Left ventricle myocardium inferior (tissue), 1 donor: ENCODE measurements at places on chromosomes 5 and 9. TPM values are rescaled to one million over a fixed set of nuclear protein-coding genes. Genes with fewer than 3 reads are reported as not detected.

Gene NOTCH1
- total RNA-seq, result 17.6 TPM

Gene PCA3
- total RNA-seq, result not detected

Gene SHOC1
- total RNA-seq, result not detected

Gene TPM2
- total RNA-seq, result 1,070 TPM

Gene SPINK13
- not detected for total RNA-seq

Gene PPP3R2
- not detected for total RNA-seq

DNA sequence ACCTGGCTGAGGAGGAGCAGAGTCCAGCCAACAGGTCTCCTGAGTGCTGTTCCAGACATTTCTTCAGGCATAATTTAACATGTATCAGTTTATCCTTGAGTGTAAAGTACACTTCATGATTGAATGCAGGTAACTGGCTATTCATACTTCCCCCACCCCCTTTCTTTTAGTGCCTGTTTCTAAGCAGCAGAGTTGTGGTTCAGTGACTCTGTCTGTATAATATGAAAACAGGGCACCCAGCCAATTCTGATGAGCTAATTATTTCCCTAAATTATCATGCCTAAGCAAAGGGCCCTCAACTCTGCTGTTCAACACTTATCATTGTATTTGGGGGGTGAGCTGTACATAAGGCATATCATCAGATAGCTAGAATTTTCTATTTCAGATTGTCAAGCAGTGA lies 51.9 kb upstream of the ZSWIM6 start:
- H3K4me1 ChIP-seq, result peaks cover 12% of the 10 kb centered on the region
- no peak overlapping the region for H3K27ac ChIP-seq
- no peak for DNase-seq
- H3K4me3 ChIP-seq, result no peak overlapping the region
- no peaks in the 10 kb centered on the region for H3K36me3 ChIP-seq

DNA sequence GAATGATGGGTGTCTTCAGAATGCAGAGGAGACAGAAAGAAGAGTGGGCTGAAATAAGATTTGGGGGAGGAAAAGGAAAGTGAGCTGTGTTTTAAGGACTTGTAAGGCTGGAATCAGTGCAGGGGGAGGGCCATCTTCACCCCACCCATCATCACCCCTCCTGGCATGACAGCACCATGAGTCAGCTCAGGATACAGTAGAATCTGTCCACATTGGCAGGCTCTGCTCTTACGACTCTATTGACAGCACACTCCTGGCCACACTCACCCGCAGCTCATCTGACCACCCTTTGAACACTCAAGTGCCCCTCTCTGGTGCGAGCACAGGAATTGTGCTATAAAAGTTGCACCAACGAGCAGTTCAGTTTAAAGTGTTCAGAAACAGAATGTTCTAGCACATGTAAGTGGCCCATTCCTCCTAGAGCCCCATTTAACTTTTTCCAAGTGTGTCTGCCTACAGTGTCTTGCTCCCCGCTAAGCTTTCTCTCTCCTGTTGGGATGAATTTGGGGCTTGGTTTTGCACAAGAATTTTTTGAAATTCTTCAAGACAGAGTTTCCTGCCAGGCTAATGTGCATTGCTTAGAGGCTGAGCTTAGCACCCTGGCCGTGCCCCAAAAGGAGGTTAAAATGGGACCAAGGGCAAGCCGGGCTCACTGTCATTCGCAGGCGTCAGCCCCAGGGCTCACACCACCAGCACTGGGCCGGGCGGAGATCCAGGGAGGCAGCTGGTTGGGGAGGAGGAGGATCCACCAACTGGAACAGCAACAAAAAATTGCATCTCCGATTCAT lies 12.0 kb downstream of the ADRA1B start:
- H3K27me3 ChIP-seq, result peaks cover 4% of the 10 kb centered on the region
- H3K36me3 ChIP-seq, result no peaks in the 10 kb centered on the region
- H3K27ac ChIP-seq, result peak overlapping the region; percentile 79
- DNase-seq, result peak; percentile 68

DNA sequence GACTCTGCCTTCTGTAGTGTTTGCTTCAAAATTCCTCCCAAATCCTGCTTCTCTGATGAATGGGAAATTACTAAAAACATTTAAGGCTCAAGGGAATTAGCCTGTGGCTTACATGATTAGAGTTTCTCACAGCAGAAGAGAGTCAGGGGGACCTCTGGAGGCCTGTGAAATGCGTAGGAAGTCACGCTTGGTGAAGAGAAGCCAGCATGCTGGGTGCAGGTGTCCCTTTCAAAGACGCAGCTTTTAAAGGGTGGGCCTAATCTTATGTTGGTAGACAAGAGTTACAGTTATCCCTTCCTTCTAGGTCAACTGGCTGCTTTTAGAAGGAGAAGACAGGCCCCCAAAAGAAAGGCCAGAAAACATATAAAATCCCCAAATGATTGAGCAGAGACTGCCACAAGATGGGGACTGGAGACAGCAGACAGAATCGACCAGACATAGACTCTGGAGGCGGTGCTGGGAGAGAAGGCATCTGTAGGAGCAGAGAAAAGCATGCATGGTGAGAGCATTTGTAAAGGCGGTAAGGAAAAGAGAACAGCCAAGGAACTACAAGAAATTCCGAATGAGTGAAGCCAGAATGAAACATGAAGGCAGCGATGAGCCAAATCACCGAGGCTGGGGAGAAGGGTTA lies 42.3 kb downstream of the B4GALT1 start:
- no peak overlapping the region for H3K4me3 ChIP-seq
- H3K4me1 ChIP-seq, result peaks cover 65% of the 10 kb centered on the region
- H3K27ac ChIP-seq, result peak overlapping the region; percentile 33
- no peak for DNase-seq

GRCh38 chr5:164009621-164010020 lies 504.2 kb downstream of the MAT2B start:
- DNase-seq, result no peak
- peaks cover 9% of the 10 kb centered on the region for H3K27me3 ChIP-seq

GRCh38 chr9:97853056-97853843 lies at the start of gene FOXE1:
FOXE1 (plus strand) TSS chr9:97853226; CDS start chr9:97853915, 689 bp downstream.
- no peaks in the 10 kb centered on the region for H3K36me3 ChIP-seq
- H3K4me3 ChIP-seq, result peak within 1 kb of the TSS; percentile 59
- DNase-seq, result no peak
- H3K27ac ChIP-seq, result no peak within 1 kb of the TSS

- H3K4me1 ChIP-seq, result no peaks in the 10 kb centered on the region
- no peaks in the 10 kb centered on the region for H3K27me3 ChIP-seq
- H3K4me3 ChIP-seq, result no peak overlapping the region
- DNase-seq, result no peak
- H3K36me3 ChIP-seq, result no peaks in the 10 kb centered on the region
These were observed 151.7 kb downstream of the SNX18 start for GRCh38 chr5:54669285-54669684.

DNA sequence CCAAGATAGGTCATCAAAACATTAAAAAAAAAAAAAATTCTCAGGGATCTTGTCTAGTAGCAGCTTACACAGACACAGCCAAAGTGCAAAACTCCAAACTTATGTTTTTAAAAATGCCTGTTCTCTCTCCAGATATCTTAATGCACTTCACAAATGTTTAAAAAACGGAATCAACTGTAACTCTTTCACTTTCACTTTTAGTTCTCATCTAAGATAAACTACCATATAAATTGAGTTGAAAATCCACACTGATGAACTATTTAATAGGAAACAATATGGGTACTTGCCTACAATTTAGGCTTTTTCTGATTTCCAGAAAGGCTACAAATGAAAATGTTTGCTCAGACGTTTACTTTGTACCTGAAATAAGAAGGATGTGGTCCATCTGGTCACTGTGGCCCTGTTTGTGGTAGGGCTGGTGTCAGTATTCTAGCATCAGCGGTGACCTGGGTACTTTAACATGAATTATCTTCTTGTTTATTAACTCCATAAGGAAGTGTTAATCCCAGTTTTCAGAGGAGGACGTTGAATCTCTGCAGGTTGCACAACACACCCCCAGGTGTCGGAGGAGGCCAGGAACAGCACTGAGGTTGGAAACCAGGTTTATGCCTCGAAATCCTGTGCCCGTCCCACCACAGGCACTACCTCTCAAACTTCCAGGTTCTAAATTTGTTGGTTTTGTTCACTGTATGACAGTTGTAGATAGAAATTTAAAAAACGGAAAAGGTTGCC lies 13.3 kb upstream of the LPCAT1 start:
- H3K4me1 ChIP-seq, result peaks cover 5% of the 10 kb centered on the region
- peak overlapping the region; percentile 44 for H3K4me3 ChIP-seq
- no peak overlapping the region for H3K27ac ChIP-seq
- DNase-seq, result no peak

DNA sequence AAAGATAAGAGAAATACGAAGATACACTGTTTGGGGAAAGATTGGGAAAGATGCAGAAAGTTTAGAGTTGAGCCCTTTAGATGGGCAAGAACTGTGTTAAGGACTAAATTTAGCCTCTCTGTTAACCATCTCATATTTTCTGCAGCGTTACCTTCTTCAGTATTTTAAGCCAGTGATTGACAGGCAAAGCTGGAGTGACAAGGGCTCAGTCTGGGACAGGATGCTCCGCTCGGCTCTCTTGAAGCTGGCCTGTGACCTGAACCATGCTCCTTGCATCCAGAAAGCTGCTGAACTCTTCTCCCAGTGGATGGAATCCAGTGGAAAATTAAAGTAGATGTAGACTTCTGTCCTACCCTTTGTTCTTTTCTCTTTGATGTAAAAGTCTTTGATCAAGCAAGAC lies 26.4 kb upstream of the LNPEP start:
- no peaks in the 10 kb centered on the region for H3K4me1 ChIP-seq
- H3K27ac ChIP-seq, result no peak overlapping the region
- peaks cover 35% of the 10 kb centered on the region for H3K36me3 ChIP-seq
- H3K27me3 ChIP-seq, result no peaks in the 10 kb centered on the region
- DNase-seq, result no peak
- H3K4me3 ChIP-seq, result no peak overlapping the region

- H3K27me3 ChIP-seq, result no peaks in the 10 kb centered on the region
- no peaks in the 10 kb centered on the region for H3K36me3 ChIP-seq
- DNase-seq, result no peak
- H3K4me1 ChIP-seq, result no peaks in the 10 kb centered on the region
- H3K4me3 ChIP-seq, result no peak overlapping the region
These were observed 39.3 kb upstream of the RAD23B start for GRCh38 chr9:107243742-107244141.

- H3K4me3 ChIP-seq, result no peak overlapping the region
- H3K27ac ChIP-seq, result no peak overlapping the region
- H3K36me3 ChIP-seq, result no peaks in the 10 kb centered on the region
- H3K27me3 ChIP-seq, result no peaks in the 10 kb centered on the region
These were observed 218.8 kb upstream of the IL12B start for GRCh38 chr5:159549046-159549445.

DNA sequence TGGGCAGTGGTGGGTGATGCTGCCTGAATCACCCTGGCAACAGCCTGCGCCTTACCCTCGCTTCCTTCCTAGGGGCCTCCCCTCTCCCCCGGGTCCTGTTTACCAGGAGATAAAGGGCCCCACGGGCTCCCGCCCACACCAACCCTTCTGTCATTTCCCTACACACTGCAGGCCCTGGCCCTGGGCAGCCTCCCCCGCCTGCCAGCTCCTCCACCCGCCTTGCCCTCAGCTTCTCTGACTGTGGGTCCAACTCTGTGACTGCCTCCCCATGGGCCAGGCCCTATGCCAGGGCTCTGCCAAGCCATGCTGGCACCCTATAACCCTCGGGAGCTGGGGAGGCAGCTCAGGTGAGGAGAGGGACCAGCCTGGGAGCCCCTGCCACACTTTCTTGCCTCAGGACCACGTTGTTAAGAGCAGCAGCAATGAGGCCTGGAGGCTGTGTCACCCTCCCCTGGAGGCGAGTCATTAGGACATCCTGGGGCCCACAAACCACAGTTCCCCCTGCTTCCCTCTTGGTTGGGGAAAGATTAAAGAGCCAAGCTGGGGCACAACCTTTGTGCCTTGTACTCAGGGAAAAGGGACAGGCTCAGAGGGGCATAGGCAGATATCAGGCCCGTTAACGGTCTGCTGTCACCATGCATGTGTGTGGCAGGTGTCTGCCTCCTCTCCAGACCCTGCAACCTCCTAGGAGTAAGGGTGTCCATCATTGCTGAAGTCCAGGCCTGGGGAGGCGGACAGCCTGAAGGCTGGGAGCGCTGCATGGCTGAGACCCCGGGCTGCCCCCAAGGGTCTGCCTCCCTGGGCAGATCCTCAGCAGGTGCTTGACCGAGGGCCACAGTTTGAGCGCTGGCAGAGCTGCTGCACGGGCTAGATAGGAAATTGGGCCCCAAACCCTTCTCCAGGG lies 2.8 kb downstream of the MGAT4B start:
- no peaks in the 10 kb centered on the region for H3K27me3 ChIP-seq
- peaks cover 63% of the 10 kb centered on the region for H3K4me1 ChIP-seq
- DNase-seq, result no peak
- no peak overlapping the region for H3K27ac ChIP-seq

- H3K4me3 ChIP-seq, result no peak overlapping the region
- H3K36me3 ChIP-seq, result no peaks in the 10 kb centered on the region
- H3K27ac ChIP-seq, result no peak overlapping the region
- no peak for DNase-seq
- peaks cover 6% of the 10 kb centered on the region for H3K4me1 ChIP-seq
These were observed 21.9 kb upstream of the FOXE1 start for GRCh38 chr9:97830884-97831829.

DNA sequence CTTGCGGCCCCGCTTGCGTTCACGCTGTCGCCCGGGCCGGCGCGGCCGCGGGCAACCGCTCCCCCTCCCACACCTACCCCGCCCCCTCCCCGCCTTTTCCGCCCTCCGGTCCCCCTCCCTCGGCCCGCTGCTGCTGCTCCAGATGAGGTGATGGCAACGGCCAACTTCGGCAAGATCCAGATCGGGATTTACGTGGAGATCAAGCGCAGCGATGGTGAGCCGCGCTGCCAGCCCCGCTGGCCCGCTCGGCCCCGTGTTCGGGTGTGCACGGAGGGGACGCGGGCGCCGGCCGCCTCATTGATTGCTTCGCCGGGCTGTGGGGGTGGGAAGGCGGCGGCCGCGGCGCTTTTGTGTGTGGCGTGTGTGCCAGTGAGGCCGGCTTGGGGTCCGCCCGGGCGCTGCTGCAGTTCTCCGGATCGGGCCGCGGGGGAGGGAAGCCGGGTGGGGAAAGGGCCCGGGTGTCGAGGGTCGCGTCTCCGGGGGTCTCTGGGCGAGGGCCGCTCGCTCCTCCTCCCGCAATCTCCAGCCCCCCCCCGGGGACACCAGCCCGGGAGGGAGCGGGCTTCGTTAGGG lies 403 bp downstream of the KIF2A start:
- H3K4me3 ChIP-seq, result peak overlapping the region; percentile 97
- no peaks in the 10 kb centered on the region for H3K27me3 ChIP-seq
- DNase-seq, result no peak
- H3K36me3 ChIP-seq, result no peaks in the 10 kb centered on the region
- peak overlapping the region; percentile 93 for H3K27ac ChIP-seq
